ENCODE measurements at places on chromosomes 1 and 21.

- DNase-seq = no peak
Observed at GRCh38 chr1:116947092-116947860, 37.6 kb downstream of the PTGFRN start.

DNA sequence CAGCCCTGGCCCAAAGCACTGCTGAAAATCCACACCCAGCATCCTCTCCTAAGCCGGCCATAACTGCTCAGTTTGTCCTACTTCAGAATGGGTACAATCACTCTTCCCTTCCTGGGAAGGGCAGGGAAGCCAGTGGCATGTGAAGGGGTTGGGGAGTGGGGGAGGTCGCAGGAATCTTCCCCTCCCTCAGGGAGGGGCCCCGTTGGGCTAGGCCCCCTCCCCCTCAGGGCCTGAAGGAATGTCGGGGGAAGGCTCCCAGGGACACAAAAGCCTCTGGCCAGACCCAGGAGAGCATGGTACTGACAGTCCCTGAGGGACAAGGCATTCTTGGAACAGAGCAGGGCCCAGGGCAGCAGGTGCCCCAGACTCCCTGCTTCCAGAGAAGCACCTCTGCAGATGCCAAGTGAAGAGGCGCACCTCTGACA lies 1.2 kb downstream of the ELOVL1 start:
- DNase-seq = no peak

DNA sequence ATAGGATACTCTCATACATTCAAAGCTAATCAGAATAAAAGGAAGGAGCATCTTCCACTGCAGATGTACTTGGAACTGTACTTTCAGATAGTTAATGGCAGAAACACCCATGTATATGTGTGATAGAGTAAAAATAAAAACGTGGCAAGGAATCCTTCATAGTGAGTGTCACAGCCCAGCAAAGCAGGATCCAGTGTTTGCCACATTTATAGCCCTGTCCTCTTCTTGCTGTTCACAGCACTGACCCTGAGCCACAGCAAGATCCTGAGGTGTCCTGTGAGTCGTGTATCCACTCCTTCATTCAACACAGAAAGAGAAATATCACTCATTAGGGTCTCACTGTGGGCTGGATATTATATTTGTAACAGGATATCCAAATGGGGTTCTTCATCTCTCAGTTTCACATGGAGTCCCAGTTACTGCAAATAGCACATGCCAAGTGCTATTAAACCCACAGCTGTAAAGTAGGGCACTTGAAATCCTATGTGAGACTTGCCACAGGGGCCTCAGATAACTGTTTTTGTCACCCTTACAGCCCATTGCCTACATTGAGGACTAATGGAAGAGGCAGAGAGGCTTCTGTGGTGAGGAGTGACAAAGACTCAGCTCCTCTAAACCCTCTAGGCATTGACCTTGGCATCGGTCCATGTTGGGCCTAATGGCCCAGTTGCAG lies 41.3 kb downstream of the CYP2J2 start:
- no peak for DNase-seq

DNA sequence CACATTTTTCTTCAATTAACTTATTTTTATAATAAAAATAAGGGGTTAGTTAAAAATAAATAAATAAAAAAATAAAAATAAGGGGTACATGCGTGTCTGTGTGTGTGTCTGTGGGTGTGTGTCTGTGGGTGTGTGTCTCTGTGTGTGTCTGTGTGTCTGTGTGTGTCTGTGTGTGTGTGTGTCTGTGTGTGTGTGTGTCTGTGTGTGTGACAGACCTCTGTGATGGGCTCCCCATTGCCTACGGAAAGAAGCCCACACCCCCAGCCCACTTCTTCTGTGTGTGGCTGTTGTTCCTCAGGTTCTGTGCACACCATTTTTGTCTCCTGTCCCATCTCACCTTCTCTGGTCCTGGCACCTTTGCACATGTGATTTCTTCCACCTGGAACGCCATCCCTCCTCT lies 9.9 kb downstream of the PHLDA3 start:
- DNase-seq = no peak

DNA sequence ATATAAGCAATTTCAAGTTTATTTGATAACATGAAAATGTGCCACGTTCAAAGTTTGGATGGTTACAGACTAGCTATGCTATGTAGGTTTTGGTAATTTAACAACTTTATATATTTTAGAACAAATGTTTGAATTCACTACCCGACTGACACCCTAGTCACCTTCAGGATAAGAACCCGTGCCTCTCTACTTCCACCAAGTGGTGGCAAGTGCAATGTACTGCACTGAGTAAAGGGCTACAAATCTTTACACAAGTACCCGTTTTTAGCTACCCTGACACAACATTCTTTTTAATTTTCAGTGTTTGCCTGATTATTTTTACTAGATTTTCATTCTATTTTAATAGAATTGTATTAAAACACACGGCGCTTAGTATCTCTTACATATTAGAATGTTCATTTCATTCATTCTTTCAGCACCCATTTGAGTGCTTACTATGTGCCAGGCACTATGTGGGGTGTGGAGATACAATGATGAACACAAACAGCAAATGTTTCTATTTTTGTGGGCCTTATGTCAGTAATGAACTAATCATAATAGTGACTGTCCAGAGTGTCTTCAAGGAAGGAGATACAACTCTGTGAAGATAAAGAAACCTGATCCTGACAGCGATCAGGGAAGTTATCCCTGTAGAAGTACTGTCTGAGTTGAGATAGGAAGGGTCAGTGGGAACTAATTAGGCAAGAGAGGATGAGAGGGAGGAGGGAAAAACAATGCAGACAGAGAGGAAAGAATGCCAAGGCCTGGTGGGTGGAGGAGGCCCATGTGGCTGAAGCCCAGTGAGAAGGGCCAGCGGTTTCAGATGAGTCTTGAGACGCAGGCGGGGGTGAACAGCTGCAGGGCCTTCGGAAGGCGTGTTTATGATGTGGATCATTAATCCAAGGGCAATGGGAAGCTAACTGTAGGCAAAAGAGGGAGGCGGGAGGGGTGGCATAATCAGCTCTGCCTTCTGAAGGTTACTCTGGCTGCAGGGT lies 3.8 kb downstream of the LCA5L start:
- DNase-seq = no peak

DNA sequence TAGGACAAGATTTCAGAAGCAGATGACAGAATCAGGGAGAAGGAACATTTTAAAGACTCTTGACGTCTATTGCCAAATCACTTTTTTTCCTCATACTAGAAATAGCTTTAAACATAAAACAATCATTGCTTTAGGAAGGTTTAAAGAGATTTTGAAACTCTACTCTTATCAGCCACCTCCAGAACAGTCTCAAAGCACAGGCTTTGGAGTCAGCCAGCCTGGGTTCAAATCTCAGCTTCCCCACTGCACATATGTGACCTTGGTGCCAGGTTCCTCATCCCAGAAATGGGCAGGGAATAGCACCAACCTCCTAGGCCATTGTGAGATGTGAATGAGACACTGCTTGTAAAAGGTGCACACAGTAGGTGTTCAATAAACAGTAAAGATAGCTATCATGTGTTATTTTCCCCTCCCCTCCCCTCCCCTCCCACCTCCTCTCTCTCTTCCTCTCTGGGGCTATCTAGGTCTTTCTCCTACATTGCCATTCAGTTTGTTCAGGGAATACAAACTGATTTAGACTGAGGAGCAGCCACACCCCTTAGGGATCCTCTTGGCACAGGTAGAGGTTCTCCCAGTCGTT lies 20.6 kb downstream of the SPOCD1 start:
- no peak for DNase-seq

- DNase-seq = no peak
Observed at GRCh38 chr1:156523801-156524480, 23.4 kb upstream of the MEF2D start.

DNA sequence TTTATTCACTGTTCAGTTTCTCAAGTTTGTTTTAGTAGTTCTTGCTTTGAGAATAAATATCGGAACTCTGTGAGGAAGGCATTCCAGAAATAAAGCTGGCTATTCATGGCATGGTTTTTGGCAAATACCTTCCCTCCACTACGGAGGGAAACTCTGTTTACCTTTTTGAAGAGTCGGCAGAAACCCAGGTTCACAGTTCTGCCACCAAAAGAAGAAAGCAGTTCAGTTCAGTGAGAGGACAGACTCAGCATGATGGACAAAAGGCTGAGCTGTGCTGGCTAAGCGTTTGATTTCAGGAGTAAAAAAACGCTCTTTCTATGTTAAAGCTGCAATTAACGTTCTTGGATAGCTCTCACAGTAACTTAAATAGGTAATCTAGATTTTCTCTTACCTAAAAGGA lies 42.4 kb downstream of the CNN3 start:
- no peak for DNase-seq

DNA sequence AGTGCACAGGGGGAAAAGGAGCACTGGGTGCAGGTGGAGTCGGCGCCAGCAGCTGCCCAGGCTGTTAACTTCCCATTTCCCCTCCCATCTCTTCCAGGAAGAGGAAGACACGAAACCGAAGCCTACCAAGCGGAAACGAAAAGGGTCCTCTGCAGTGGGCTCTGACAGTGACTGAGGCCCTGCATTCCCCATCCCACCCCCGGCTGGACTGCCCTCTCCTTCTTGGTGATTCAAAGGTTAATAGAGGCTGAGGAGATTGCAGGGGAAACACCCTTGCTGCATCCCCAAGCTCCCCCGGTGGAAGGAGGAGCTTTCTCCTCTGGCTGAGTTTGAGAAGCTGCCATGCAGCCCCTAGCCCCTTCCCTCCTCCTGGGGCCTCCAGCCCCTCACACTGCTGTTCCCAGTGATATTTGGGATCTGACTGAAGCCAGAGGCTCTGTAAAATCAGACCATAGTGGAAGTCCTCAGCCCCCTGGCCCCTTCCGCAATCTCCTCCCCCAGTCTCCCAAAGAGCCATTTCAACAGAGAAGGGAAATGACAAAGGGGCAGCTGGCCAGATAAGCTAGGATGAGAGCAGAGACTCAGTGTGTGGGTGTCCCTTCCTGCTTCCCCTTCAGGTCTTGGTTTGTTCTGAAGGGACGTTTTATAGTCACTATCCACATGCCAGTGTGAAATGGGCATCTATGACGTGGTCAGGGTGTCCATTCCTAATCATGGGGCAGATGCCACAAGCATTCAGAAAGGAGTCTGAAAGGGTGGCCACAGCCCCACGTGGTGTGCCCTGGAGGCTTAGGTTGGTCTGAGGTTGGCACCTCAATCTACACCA lies 1.9 kb upstream of the SLC27A3 start:
- no peak for DNase-seq

DNA sequence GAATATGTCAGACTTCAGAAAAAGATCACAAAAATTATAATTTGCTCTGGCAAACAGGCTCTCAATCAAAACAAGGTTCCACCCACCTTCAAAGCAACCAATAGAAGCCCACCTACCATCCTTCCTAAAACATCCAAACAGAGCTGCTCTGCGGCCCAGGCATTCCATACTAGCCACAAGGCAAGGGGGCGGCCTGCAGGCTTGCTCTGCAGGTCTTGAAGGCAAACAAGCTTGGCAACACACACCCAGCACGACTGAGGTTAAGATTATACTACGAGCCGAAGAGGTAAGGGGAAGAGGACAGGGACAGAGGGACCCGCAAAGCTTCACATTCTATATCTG lies 207.3 kb downstream of the SLC45A1 start:
- DNase-seq = no peak

DNA sequence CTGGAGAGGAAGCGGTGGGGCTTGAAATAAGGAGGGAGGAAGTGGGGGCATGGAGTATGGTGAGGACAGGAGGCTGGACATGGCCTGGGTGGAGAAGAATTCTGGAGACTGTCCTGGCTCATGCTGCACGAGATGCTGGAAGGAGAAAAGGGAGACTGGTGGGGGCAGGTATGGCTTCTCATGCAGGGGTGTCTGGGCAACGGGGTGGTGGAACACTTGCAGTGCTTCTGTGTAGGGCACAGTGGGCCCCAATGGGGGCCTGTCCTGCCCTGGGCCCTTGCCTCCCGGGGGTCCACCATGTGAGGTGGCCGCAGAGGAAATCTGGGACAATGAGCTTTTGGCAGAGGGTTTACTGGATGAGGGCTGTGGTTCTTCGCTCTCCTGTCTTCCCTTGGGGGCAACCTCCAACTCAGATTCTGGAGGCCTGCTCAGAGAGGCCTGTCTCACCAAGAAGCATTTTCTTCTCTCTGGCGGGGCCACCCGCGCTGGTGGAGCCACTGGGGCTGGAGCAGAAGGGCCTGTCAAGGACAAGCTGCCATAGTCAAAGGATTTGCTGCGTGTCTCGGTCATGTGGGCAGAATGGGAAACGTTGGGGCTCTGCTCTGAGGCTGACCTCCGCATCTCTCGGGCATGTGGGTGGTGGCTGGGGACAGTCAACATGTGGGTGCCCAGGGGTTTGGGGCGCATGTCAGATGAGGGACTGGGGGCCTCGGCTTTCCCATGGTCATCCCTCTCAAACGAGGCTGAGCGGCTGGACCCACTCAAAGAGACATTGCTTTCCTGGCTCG lies 96.9 kb upstream of the EDN2 start:
- DNase-seq = no peak

GRCh38 chr1:244150665-244151064 lies 99.6 kb downstream of the ZBTB18 start:
- DNase-seq = no peak

DNA sequence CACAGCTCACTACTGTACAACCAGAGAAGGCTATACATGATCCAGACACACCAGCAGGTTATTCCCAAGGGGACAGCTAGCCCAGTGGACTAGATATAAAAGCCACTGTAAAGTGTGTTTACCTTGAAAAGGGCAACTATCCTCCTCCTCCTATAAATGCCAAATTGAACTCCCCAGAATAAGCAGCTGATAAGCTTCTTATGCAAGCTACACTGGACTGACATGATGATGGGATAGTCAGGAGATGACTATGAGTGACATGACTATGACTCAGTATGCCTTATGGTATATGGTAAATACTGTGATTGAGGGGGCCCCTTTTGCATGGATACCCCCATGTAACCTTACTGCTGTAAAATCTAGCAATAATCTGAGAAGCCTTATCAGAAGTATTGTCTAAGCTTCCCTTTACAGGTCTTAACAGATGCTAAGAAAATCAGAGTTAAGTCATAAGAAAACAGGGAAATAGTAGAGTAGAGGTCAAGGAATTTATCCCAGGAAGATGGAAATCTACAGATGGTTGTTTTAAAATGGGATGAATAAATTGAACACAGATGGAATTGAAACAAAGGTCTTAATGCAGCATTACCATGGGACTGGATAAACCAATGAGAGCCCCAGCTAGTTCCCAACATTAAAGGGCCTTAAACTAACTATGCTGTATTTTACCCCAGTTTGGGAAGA lies 55.8 kb downstream of the TRIM33 start:
- DNase-seq = no peak

DNA sequence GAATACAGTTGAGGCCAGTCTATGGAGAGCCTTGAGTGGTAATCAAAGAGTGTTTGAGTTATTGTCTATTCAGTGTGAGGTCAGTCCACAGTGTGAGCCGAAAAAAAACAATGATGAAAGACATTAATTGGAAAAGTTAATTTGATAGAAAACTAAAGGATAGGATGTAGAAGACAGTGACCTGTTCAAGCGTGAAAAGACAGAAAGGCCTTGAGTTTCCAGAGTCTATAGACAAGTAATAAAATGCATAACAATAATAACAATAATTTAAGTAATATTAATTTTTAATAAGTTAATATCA lies 90.4 kb downstream of the SLC30A10 start:
- DNase-seq = no peak

DNA sequence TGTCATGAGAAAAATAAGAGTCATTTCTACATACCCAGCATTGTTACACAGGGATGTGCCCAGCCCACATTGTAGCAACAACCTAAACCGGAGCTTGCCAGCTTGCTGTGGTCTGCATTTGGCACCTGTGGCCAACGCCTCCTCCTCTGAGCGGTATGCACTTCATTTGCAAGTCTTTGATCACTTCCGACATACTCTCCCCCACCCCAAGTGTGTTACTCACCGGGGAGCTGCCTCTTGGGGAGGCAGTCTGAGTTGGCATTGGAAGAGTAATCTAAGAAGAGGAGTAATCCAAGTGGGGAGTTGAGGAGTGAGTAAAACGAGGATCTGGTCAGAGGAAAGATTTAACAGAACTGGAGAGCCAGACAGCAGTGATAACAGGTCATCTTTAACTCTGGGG lies 3.8 kb downstream of the BCL9 start:
- DNase-seq = no peak
